ENCODE measurements at places on chromosomes 7 and 10. TPM values are rescaled to one million over a fixed set of nuclear protein-coding genes. Genes with fewer than 3 reads are reported as not detected.

Gene STEAP4
- total RNA-seq: not detected

Gene IKZF1
- total RNA-seq: 0.17 TPM

Gene EGFR
- total RNA-seq: 0.56 TPM

Gene GALNT17
- total RNA-seq: not detected

Gene EIF5AL1
- total RNA-seq: 0.51 TPM

All from dermis blood vessel endothelial cell (primary cell).